ENCODE measurements at places on chromosomes 12 and 14.

DNA sequence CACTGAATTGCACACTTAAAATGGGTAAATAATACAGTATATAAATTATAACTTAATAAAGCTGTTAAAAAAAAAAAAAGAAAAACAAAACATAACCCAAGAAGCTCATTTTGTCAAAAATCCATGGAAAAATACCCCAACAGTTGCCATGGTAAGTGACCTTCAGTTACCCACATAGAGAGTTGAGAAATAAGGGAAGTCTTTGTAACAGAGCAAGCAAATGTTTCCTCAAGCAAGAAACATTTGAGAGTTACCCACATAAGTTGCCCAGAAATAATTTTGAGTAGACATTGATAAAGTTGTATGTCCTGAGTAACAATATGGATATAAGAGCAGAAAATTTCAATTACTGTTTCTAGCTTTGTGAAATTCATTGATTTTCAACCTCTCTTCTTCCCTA, 227.4 kb downstream of the CCDC59 start:
- DNase-seq = no peak

GRCh38 chr12:14962153-14962539, 745 bp upstream of the ARHGDIB start:
- no peak for DNase-seq

GRCh38 chr14:65019944-65020566, 33.4 kb downstream of the FNTB start:
- DNase-seq = no peak

GRCh38 chr14:65206078-65206447, 103.7 kb upstream of the MAX start:
- DNase-seq = no peak

- DNase-seq = no peak
These were observed 244.4 kb downstream of the ATXN7L3B start for GRCh38 chr12:74781991-74782485.

GRCh38 chr14:102775855-102776760, 1.1 kb upstream of the TRAF3 start:
- no peak for DNase-seq

GRCh38 chr12:105382771-105383622, 52.5 kb downstream of the C12orf75 start:
- DNase-seq = no peak

- no peak for DNase-seq
These were observed 1.9 kb downstream of the COX16 start for GRCh38 chr14:70357557-70357956.

- DNase-seq = no peak
These were observed 121.4 kb downstream of the EFCAB11 start for GRCh38 chr14:89833120-89833532.

- peak; percentile 73 for DNase-seq
These were observed 67.2 kb downstream of the DIO3 start for GRCh38 chr14:101628471-101628966.

- no peak for DNase-seq
These were observed 77.4 kb downstream of the TMTC1 start for GRCh38 chr12:29706311-29706710.

DNA sequence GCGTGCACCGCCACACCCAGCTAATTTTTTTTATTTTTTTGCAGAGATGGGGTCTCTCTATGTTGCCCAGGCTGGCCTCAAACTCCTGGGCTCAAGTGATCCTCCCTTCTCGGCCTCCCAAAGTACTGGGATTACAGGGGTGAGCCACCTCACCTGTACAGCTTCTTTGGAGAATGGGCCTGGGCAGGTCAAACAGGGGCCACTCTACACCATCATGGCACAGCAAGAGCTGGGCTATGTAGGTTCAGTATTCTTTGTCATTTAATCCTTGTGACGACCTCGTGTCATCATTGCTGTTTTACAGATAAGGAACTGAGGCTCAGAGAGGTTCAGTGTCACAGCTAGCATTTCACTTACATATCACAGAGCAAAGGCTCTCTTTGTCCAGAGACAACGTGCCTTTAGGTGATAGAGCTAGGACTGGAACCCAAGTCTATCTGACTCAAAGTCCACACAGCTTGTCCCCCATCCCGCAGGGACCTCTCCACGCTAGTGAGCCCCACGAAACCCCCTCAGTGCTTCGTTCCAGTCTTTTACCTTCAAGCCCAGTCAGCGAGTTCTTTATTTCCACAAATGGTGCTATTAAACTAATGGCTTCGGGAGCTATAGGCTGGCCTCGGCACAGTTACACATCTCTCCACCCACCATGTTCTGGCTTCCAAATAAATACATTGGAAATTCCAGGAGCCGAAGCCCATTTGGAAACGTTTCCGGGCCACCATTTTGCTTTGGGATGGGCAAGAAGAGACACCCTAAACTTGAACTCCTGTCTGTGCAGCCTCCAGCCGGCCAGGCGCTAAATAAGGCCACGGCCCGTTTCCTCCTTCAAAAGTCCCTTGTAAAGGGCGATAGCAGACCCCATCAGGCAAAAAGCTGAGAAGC, 660 bp upstream of the MAP1LC3B2 start:
- DNase-seq = no peak

DNA sequence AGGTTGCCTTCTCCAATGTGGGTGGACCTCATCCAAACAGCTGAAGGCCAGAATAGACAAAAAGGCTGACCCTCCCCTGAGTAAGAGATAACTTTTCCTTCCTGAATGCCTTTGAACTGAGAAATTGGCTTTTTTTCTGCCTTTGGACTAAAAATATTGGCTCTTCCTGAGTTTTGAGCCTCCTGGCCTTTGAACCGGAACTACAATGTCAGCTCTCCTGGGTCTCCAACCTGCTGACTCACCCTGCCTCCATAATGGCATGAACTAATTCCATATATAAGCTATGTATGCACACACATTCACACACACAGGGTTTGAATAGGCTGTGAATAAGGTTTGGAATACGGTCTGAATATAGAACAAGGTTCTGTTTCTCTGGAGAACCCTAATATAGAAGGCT, 39.7 kb upstream of the TMEM260 start:
- DNase-seq = no peak

GRCh38 chr12:114479831-114480230, 73.9 kb upstream of the TBX5 start:
- no peak for DNase-seq

DNA sequence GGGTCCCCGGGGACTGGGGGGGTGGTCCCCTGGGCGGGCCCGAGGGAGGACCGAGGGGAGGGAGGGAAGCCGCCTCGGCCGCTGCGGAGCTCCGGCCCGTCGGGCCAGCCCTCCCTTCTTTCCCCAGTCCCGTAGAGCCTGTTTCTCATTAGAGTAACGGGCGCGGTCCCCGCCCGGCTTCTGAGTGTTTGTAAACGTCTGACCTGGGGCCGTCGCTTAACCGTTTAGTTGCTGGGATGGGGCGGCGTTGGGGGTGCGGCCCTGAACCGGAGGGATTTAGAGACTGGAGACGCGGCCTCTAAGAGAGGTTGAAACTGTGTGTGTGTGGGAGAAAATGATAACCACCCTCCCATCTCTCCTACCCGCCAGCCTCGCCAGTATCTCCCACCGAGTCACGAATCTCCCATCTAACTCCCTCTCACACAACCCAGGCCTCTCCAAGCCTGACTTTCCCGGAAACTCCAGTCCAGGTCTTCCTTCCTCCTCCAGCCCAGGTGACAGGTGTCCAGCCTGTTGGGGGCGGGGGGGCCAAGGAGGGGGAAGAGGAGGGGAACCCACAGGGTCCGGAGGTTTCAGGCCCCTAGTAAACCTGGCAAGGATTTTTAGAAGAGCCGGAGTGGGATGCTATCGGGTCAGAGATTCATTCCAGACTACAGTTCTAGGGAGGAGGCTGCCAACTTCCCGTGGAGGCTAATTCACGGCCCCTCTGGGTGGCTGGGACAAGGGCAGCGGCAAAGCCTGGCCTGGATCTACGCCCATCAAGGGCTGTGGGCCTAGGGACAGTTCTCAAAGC, 1.1 kb upstream of the NFATC4 start:
- DNase-seq = peak; percentile 5

GRCh38 chr12:78208092-78208491, 377.4 kb downstream of the NAV3 start:
- DNase-seq = no peak

GRCh38 chr12:84497819-84498218, 414.8 kb downstream of the SLC6A15 start:
- DNase-seq = no peak

GRCh38 chr14:47454025-47454424, 221.4 kb downstream of the MDGA2 start:
- no peak for DNase-seq

GRCh38 chr14:88998027-88998426, 173.6 kb downstream of the TTC8 start:
- DNase-seq = no peak

DNA sequence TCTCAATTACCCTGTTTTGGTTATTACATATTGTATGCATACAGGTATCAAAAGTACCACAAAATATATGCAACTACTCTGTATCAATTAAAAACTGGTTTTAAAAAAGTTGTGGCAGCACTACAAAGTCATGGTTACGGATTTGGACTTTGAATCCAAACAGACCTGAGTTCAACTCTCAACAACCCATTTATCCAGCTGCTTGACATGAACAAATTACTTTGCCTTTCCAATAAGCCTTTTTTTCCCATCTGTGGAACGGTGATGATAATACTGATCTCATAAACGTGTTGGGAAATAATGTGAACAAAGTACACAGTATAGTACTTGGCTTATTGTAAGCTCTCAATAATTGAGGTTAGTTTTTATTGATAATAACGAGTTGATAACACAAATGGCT, 85.0 kb downstream of the MNAT1 start:
- no peak for DNase-seq

DNA sequence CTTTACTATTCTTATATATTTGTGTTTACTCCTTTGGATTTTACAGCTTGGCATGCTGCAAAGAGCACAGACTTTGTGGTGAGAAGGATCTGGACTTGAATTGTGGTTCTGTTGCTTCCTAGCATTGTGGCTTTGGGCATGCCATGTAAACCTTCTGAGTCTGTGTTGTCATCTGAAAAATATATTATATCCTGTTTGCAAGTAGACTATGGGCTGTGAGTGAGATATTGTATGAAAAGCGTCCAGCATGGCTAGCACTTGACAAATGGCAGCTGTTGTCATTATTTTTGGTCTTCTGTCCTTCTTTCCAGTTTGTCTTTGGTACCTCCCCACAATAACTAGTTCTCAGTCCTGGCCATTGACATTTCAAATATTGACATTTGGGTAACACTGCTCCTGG, 61.8 kb upstream of the DACT1 start:
- DNase-seq = no peak

GRCh38 chr12:71555191-71555590, 108.5 kb downstream of the ZFC3H1 start:
- no peak for DNase-seq

DNA sequence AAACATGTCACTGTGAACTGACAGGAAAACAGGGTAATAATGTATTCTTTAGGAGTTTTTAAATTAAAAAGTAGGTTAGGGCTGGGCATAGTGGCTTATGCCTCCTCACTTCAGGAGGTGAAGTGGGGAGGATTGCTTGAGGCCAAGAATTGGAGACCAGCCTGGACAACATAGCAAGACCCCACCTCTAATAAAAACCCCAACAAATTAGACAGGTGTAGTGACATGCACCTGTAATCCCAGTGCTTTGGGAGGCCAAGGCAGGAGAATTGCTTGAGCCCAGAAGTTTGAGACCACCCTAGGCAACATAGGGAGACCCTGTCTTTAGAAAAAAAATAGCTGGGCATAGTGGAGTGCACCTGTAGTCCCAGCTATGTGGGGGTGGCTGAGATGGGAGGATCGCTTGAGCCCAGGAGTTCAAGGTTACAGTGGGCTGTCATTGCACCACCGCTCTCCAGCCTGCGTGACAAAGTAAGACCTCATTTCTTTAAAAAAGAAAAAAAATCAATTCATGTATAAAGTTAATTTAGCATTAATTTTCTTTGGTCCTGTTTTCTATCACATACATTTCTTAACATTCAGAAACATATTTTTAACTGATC, 20.4 kb downstream of the FBXO34 start:
- DNase-seq = no peak

GRCh38 chr12:87870061-87870460, 159.1 kb downstream of the C12orf50 start:
- DNase-seq = no peak

DNA sequence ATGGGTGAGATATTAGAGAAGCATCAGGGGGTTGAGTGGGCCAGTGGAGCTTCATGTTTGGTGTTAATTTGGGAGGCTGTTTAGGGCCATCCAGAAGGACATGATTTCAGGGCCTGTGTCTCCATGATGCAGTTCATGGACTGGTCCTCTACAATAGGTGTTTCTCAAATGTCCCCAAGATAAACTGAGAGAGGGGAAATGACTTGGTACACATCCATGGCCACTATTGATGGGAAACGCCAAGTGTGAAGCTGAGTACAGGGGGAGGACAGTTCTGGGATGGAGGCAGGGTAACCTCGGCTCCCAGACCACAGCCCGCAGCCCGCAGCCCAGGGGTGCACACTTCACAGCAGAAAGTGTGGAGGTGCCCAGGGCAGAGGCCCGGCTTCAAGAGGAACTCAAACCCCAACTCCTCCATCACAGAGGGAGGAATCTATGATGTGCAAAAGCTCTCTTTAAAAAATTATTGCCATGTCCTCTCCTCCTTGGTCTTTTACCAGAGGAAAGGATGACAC, 33.3 kb downstream of the CACNA2D4 start:
- DNase-seq = no peak

GRCh38 chr12:71688961-71689570, 3.2 kb downstream of the TMEM19 start:
- no peak for DNase-seq

DNA sequence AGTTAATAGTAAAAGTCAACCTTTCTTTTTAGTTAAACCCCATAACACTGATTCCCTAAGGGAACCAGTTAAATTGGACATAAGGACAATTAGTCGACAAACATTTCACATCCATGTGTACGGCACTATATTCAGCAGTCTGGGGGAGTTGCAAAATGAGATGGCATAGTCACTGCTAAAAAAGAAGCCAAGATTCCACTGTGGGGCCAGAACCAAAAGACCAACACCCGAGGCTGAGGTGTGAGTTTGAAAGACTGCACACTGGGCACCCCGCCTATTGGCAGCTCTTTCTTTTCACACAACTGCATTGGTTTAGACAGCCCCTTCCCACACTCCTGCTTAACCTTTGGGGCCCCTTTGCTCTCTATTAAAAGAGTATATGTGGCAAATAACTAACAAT, 16.7 kb downstream of the SETD3 start:
- no peak for DNase-seq
